Stimulated activated CD4-positive, alpha-beta T cell treated with anti-CD3 and anti-CD28 coated beads, Interleukin-15, amount 100 ng/mL, for 24 hours (primary cell): ENCODE measurements at places on chromosomes 7 and 10.

DNA sequence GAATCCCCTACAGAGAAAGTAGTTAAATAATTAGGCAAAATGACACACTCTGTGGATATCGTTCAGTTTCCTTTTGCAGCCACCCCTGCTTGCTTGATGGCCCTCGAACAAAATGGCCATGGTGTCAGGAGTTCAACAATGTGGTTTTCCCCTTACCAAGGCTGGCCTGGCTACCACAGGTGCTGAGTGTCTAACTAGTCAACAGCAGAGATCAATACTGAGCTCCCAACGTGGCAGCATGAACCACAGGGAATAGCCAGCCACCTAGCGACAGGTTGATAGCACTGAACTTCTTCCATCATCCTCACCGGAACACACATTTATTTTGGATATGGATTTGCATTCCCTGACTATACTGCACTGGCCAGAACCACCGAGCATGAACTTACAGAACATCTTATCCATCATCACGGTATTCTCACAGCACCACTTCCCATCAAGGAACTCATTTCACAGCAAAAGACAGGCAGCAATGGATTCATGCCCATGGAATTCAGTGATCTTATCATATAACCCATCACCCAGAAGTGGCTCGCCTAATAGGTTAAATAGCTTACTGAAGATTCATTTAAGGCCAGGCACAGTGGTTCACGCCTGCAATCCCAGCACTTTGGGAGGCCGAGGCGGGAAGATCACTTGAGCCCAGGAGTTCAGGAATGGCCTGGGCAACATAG is 6.3 kb downstream of the C10orf67 start:
- no peak for DNase-seq

DNA sequence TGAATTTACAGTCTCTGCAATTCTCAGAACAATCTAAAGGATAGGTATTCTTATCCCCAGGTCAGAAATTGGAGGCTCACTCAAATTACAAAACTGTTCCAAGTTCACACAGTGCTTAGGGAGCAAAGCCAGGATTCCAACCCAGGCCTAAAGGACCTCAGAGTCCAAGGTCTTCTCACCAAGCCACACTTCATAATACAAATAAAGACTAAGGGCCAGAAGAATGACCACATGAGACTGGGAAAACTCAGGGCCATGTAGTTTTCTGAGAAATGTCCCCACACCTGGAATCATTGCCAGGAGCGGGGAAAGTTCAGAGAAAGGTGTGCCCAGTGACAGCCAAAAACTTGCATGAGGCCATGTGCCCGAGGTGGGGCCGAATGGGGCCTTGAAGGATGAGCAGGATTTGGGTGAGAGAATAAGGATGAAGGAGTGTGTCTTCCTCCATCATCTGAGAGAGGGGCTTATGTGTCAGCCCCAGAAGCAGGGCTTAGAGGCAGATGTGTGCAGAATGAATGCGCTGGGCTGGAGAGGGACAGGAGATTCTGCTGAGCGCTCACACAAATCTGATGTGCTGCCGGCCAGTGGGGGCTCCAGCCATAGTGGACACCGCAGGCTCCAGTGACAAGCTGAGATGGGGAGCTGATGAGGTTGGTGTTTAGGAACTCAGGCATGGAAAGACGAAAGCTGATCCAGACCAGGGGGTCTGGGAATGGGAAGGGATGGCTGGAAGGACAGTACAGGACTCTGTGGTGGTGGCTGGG is 35.9 kb downstream of the BLNK start:
- DNase-seq = no peak

- DNase-seq = peak; percentile 25
Observed at GRCh38 chr10:133528845-133529575, 1.8 kb downstream of the CYP2E1 start.

- peak; percentile 8 for DNase-seq
Observed at GRCh38 chr10:59362959-59363381, 621 bp upstream of the FAM13C start.

GRCh38 chr10:95394161-95394880 is 103.5 kb upstream of the PDLIM1 start:
- DNase-seq = peak; percentile 19

DNA sequence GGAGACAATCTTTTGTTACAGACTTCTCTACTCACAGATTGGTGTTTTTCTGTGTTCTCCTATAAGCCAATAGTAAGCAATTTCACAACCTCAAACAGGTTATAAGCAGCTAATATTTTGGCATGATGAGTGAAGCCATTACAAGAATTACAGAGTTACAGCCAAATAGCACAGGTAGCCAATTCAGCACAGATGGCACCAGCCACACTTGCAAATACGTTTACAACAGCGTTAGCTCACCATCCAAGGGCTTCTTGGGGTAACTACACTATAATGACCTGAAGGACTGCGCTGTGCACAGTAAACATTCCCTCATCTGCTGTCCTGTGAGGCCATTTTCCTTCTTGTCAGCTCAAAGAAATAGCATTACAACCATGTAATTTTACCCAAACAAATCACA is 428.6 kb downstream of the TCERG1L start:
- DNase-seq = no peak
